Hindlimb muscle (tissue), 1 donor: ENCODE measurements at places on chromosomes 3 and 15.
A peak's percentile ranks its signal among the peaks of the same experiment; 100 is the strongest.

GRCh38 chr15:45136378-45136764, 6.6 kb downstream of the DUOX1 start:
- DNase-seq: no peak

- DNase-seq: no peak
Observed at GRCh38 chr15:68683026-68683425, 104.2 kb downstream of the CORO2B start.

- DNase-seq: no peak
Observed at GRCh38 chr3:131485119-131485518, 17.7 kb downstream of the MRPL3 start.

DNA sequence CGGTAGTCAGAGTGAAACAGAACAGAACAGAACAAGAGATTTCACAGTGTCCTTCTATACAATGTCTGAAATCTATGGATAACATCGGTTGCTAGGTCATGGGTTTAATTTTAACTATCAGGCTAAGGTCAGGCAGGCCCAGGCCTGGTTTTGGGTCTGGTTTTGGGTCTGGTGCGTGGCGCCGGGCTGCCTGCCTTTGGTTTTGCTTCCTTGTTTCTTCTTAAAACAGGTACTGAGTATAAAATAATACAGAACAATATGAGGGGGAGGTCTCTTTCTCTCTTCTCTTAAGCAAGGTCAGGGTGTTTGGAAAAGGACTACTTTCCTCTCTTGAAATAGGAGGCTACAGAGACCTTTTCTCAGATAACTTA, 1.4 kb downstream of the AEN start:
- no peak for DNase-seq

- DNase-seq: peak; percentile 76
Observed at GRCh38 chr15:99100245-99101173, 4.4 kb upstream of the SYNM start.

DNA sequence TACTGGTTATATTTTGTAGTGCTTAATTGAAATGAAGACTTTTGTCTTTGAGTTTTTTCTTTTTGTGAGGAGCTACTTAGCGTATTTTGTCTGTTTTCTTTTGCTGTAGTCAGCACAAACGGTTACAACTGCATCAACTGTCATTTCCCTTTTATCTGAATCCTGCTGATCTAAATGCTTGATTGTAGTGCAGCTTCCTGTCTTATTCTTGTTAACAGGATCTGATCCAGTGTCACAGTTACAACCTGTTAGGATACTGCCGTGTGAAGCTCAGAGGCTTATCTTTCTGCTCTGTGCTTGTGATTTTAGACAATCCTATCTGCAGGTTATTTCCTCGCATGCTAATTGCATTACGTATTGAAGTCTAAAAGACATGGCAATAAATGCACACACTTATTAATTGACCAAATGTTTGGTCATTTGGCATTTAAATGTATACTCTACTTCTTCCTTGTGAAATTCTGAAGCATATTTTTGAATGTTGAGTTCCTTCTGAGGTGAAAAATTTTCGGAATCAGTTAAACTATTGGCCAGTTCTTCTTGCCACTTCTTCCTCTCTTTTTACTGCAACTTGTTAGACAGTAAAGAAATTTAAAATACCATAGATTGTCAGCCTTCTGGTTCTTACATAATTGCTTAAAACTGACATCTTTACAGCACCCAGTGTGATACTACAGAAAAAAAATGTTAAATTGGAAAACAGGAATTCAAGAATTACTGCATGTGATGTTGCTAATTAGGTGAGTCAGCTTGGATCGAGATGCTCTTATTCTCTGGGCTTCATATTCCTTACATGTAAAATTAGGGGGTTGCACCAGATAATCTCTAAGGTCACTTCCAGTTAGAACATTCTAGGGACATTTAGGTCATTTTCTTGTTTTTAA, 168.2 kb downstream of the MBNL1 start:
- DNase-seq: no peak

DNA sequence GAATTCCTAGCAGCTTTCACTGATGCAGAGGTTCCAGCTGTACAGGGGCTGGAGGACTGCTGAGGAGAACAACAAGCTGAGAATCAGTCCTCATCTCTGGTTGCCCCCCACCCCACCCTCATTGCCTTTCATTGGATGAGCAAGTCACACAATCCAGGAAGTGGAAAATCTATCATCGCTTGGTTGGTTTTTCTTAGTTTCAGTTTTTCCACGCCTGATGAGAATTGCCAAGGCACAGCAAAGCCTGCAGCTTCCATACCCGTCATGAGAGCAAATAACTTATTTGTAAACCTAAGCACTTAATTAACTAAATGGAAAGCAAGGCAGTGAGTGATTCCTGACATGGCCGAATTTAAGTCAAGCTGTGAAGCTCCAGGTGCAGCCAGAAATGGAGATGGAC, 21.4 kb upstream of the LIPC start:
- peak; percentile 34 for DNase-seq

DNA sequence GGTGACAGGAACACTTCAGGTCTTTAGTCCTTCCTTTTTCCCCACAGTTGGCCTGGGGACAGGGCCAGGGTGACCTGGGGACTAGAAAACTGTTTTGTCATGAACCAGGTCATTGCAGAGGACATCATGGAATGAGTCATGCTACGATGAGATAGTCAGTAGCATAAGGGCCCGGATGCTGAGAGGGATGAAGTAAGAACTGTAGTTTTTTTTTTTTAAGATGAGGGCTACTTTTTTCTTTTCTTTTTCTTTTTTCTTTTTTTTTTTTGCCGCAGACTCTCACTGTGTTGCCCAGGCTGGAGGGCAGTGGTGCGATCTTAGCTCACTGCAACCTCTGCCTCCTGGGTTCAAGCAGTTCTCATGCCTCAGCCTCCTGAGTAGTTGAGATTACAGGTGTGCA, 8.0 kb downstream of the MAP2K5 start:
- DNase-seq: no peak

- no peak for DNase-seq
Observed at GRCh38 chr3:14119651-14120050, 5.0 kb downstream of the CHCHD4 start.

DNA sequence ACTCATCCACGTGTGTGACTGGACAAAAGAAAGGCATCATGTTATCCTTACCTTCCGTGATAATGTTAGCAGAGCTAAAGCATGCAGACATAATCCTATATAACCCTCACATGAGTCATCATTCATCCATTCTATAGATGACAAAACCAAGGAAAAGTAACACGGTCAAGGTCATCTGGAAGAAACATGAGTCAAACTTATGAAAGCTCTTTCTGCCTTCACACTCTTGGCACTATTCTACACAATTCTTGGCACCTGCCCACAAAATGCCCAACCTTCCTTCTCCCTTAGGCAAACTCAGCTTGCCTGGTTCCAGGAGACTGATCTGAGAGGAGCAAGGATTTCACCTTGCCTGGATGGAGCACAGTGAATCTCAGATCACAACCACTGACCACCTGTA, 66.9 kb downstream of the PRICKLE2 start:
- no peak for DNase-seq

DNA sequence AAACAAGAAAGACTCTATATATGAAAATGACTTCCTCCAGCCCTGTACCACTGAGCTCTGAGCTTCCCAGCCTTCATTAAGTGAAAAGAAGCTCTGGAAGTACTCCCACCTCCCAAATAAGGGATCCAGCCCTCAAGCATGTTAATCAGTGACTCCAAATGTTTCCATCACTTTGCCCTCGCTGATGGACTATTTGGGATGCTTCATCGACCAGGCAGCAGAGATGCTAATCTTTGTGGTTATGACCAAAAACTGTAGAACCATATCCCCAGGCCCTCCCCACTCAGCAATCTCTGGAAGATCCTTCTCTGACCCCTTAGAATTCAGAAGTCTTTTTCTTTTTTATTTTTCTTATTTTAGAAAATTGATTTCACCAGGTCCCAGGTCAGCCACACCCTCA, 2.3 kb upstream of the CTDSPL start:
- DNase-seq: no peak

DNA sequence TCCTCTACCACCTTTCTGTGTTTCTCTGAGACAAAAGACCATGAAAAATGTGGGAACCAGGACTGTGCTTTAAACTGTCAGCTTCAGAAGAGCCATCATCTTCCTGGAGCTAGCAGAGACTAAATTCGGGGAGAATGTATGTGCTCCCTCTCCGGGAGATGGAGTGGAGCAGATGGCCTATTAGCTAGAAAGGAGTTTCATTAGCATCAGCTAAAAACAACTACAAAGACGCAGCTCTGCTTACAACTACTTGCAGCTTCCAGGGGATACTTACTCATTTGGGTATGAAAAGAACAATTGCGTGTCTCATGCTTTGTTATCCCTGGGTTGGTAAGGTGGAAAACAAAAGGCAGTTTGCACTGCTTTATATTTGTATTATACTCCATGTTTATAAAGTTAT, 159.6 kb downstream of the MFSD1 start:
- DNase-seq: no peak

DNA sequence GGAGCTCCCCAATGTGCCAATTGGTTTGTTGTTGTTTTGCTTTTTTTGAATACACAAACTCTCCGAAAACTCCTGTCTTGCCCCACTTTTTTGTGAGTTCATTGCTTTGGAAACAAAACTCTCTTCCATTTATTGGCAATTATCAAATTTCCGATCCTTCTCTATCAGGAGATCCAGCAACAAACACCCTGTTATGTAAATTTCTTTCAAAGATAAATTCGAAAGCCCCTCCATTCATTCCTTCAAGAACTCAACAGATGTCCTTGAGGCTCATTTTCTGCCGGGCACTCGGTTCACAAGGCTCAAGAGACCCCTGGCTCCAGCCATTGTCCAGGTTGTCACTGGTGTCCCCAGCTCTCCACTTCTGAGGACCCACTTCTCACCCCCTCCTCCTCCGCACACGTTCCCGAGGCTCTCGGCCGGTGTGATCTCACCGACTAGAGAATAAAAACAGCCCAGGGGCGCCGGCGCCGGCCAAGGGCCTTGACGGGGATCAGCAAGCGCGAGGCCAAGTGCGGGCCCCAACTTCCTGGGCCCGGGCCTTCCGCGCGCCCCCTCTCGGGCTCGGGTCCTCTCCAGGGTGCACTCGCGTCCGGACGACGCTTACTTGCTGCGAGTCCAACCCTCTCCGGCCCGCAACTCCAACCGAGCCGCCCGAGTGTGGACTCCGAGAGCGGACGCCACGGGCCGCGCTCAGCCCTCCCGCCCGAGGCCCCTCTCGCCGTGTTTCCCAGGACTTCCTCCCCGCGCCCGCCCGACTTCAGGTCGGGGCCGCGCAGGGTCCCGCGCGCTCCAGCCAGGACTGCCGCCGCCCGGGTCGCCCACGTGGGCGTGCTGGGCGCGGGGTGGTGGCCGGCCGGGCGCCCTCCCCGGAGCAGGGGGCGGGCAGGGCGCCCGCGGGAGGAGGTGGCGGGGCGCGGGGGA, 533 bp upstream of the SMAD3 start:
- DNase-seq: no peak

DNA sequence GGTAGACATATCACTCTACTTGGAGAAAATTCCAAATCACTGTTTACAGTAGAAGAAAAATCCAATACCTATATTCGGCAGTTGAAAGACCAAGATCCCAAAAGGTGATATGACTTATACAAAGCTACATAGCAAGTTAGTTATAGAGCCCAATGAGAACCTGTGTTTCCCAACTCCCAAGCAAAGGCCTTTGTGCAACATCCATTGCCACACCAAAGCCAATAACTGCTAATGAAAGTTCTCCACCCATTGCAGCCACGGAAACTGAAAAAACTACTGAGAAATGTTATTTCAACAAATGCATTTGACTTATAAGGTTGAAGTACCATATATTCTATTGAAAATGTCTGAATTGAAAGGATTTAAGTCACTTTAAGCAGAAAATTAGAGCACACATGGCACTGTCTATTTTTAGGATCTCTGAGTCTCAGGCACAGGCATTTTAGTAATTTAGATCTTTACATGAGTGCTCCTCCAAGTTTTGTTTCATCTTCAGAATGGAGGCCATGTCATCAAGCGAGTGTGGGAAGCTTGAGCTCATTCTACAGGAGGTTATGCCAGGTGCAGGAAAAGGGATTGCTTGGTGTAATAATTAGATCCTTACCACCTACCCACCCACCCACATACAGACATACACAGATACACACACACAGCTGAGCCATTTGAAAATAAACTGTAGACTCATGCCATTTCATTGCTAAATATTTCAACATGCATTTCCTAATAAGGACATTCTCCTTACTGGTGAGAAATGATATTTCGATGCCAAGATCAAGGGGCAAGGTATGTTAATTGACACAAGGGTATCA, 19.7 kb upstream of the ANO10 start:
- no peak for DNase-seq

DNA sequence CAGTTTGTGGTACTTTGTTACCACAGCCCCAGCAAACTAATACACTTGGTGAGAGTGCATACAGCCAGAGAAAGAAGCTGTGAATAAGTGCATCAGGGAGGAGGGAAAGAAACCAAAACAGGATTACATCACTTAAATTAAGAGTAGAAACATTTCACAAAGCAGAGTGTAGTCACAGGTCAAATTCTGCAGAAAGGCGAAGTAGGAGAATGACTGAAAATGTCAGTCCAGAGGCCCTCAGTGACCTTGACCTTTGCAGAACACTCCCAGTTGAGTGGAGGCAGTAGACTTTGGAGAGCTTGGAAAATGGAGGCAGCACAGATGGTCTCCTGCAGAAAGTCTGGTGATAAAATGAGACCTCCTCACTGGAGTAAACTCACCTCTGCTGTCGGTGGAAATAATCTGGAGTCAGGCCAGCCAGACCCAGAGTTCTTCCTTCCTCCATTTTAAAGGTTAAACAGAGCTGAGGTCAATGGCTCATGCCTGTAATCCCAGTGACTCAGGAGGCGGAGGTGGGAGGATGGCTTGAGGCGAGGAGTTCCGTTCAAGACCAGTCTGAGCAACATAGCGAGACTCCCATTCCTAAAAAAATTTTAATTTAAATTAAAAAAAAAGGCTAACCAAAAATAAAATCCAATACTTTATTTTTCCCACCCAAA, 5.0 kb downstream of the CD86 start:
- no peak for DNase-seq
